ENCODE measurements at places on chromosomes 11 and 22.

GRCh38 chr11:65329944-65330403 is 3.7 kb upstream of the DPF2 start:
- peak; percentile 89 for DNase-seq

DNA sequence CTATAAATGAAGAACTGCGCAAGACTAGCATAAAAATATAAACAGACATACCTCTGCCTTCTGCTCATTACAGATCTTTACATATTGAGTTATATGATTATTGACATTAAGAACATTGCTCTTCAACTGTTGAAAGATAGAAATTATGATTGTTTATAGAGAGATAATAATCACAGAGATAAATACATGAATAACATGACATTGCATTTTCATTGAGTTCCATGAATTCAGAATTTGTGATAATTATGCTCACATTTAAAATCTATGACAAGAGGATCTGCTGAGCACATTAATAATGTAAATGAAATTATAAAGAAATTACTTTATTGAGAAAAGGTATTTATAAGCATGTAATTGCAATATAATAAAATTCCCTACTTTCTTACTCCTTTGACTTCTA is 24.8 kb downstream of the KIF18A start:
- DNase-seq, result no peak

DNA sequence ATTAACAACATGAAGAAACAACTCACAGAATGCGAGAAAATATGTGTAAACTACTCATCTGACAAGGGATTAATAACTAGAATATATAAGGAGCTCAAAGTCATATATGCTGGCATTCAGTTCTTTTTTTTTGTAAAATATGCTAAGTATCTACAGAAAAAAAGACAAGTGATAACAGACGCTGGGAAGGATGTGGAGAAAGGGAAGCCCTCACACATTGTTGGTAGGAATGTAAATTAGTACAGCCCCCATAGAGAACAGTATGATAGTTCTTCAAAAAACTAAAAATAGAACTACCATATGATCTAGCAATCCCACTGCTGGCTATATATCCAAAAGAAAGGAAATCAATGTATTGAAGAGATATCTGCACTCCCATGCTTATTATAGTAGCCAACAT is 13.8 kb downstream of the GAB2 start:
- DNase-seq, result no peak

DNA sequence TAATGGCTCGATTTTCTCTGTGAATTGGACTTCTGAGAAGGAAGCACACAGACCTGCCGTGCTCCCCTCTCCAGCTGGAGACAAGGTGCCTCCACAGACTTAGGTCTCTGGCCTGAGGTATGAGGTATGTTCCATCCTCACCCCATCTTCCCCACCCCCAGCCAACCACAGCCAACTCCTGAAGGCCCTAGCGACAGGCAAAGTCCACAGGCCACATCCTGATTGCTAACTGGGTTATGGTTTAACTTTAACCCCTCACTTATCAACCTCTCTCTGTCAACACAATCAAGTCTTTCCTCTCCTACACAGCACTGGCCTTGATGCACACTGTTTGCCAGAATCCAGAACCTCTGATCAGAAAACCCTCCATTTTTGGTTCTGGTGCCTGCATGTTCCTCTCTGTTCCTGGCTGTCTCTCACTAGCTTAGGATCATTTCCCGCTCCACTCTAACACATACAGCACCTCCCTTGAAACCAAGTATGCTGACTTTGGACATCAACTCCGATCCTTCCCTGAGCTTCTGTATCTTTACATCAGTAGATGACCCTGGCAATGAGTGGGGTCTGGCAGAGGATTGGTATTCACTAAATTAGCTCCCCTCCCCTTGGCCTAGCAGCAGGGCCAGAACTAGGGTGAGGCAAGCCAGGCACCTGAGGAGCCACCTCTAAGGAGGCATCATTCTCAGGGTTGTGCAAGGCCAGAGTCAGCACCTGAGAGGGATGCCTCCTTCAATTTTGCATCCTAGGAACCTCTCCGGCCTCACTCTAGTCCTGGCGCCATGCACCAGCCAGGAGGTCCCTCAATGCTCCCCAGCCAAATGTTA is 22.0 kb downstream of the JAML start:
- no peak for DNase-seq

DNA sequence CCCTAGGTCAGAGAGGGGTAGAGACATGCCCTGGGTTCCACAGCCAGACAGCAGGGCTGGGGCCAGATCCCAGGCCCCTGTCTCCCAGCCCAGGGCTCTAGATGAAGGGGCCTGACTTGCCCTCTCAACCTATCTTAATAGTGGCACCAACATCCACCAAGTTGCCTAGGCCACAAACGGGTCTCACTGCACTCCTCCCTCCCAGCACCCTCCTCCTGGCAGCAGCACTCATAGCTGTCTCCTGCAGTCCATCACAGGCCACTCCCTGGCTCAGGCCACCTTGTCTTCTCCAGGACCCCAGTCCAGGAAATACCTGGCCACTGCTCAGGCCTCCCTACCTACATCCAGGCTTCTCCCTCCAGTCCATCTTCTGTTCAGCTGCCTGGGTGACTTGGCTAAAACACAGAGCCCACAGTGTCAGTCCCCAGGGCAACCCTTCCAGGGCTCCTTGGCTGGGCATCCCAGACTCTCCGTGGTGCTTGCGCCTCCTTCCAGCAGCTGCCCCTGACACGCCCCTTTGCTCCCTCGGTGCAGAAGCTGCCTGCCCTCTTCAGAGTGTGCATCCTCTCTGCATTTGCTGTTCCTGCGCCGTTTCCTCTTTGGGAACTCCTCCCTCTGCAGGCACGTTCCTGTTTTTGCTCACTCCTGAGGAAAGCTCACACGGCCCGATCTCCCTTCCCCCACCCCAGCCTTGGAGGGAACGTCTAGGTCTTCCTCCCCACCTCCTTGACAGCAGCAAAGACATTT is 40.5 kb downstream of the LRRC32 start:
- DNase-seq, result no peak

GRCh38 chr11:19915808-19916207 is 203.2 kb downstream of the NAV2 start:
- no peak for DNase-seq
